ENCODE measurements at places on chromosomes 12 and 14.
A peak's percentile ranks its signal among the peaks of the same experiment; 100 is the strongest.

GRCh38 chr12:101592921-101593320, 1.9 kb upstream of the MYBPC1 start:
- no peak for DNase-seq

DNA sequence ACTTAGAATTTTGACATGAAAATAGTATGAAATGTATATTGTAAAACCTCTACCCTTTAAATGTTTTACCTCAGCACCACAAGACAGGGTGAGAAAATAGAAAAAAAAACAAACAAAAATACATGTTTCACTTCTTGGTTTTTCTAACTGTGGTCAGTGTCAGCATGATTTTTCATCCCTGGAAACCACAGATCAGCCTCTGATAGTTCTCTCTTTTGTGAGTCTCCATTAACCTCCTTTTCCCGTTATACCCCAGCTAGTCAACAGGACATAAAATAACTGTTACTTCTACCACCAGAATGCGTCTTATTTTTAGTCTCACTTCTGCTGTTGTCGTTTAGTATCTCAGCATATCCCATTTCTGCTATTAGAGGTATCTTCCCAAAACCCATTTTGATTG, 48.3 kb upstream of the KCNMB4 start:
- no peak for DNase-seq

- DNase-seq, result no peak
Observed at GRCh38 chr14:66476964-66477363, 9.2 kb upstream of the CCDC196 start.

- DNase-seq, result no peak
Observed at GRCh38 chr14:74584951-74585350, 27.1 kb downstream of the LTBP2 start.

DNA sequence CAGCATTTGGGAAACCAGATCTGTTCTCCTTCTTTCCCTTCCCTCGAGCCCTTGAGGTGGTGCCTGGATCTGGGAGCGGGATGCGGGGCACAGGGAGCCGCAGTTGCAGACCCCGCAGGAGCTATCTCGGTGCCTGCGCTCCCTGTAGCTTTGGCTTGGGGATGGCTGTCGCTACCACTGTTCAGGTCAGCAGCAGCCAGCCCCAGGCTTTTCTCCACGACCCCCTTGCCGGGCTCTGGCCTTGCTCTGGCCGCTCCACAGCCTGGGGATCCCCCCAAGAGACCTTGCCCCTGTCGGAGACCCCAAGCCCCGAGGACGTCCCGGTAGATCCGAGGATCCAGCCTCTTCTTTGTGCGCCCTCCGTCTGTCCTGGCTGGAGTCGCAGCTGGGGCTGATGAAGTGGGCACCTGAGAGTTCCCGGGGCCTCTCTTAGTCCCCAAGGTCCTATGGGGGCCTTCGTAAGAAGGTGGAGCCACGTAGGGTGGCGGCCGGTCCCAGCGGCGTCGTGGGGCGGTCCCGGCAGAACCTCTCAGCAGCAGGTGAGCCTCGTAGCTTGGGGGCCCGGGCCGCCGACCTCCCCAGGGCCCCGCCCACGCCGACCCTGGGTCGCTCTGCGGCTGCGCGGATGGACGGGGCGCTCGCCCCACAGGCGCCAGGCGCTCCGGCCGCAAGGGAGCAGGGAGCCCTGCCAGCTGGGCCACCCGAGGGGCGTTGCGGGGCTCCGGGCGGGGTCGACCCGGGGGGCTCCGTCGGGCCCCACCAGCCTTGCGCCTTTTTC, 1.3 kb downstream of the DDN start:
- no peak for DNase-seq

DNA sequence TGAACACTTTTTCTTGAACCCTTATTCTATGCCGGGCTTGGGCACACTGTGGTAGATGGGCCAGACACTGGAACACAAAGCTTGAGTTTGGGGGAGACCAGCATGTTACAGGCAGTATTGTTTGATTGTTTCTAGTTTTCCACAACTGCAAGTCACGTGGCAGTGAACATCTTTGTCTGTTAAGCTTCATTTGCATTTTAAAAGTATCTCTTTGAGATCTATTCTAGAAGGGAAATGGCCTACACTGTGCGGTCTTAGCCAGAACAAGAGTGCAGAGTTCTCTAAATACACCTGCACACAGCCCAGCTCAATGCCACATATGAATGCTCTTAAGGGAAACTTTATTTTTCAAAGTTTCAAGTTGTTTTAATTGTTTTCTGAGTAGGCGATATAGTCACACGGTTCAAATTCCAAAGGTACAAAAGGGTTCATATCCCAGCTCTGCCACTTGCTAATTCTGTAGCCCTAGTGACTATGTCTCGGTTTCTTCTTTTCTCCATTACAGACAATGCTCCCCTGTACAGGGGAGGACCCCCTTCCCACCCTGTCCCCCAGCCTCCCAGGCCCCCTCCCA, 24.9 kb downstream of the RIN3 start:
- DNase-seq, result no peak

GRCh38 chr14:56162476-56162875, 44.3 kb downstream of the PELI2 start:
- no peak for DNase-seq

DNA sequence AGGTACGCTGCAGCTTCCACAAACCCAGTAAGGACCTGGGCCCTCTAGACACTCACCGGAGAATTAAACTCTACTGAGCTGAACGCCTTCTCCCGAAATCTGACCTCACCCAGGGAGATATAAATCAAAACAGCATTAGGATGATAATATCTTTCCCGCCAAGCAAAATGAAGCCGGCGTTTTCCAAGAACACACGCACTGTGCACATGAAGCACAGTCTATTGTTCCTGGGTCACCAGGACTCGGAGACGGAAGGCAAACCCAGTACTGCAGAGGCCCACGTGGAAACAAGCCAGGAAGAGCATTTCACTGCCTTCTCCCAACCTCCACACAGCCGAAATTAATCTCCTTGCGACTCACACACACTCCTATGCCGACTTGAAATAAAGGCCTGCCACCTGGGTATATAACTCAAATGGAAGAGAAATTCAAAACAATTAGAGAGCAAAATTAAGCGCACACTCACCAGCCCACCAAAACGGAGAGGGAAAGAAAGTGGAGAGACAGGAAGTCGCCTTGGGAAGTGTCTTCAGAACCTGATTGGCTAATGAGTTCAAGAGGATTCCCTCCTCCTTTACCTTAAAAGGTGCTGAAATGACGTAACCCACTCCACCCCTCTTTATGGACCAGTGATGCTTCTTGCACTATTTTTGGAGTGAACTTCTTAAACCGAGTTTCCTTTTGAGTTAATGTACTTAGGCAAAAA, at the start of gene CCNB1IP1:
CCNB1IP1 (minus strand) TSS at position 492 of the 706 bp plus-strand sequence. CDS start 16,756 bp downstream, outside the sequence.
- peak; percentile 90 for DNase-seq

DNA sequence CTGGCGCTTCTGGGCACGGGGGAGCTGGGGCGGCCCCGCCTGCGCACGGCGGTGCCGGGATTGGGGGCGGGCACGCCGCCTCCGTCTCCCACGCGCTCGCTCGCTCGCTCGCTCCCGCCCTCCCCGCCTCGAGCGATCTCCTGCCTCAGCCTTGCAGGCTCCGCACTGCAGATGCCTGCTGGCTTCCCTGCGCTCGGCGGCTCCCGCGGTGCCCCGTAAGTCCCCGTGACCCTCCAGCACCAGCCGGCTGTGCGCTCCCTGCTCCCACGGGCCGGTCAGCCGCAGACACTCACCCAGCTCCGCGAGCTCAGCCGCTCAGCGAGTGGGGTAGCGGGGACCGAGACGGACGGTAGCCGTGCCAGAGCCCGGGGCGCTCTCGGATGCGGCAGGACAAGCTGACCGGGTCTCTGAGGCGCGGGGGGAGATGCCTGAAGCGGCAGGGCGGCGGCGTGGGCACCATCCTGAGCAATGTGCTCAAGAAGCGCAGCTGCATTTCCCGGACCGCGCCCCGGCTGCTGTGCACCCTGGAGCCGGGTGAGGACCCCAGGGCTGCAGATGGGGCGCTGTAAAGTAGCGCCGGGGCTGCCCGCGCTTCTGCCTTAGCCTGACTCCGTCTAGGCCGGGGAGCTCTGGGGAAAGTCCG, at the start of gene TBC1D30:
TBC1D30 (plus strand) TSS at position 148 of the 643 bp plus-strand sequence; CDS start at position 381, 233 bp downstream.
- DNase-seq, result peak; percentile 4

- DNase-seq, result no peak
Observed at GRCh38 chr14:45990252-45990651, 661.3 kb downstream of the RPL10L start.

- no peak for DNase-seq
Observed at GRCh38 chr14:67191768-67192290, 2.6 kb downstream of the GARIN2 start.

GRCh38 chr12:45878630-45879255, 111.6 kb downstream of the SCAF11 start:
- DNase-seq, result no peak

GRCh38 chr14:76676539-76676938, 84.7 kb upstream of the VASH1 start:
- no peak for DNase-seq

GRCh38 chr14:103126088-103126872, 3.0 kb downstream of the TNFAIP2 start:
- DNase-seq, result no peak

GRCh38 chr14:29521526-29522137, 406.0 kb downstream of the PRKD1 start:
- DNase-seq, result no peak

GRCh38 chr14:37591311-37591940, 3.6 kb downstream of the FOXA1 start:
- DNase-seq, result no peak

- no peak for DNase-seq
Observed at GRCh38 chr14:29868000-29868399, 59.6 kb downstream of the PRKD1 start.

DNA sequence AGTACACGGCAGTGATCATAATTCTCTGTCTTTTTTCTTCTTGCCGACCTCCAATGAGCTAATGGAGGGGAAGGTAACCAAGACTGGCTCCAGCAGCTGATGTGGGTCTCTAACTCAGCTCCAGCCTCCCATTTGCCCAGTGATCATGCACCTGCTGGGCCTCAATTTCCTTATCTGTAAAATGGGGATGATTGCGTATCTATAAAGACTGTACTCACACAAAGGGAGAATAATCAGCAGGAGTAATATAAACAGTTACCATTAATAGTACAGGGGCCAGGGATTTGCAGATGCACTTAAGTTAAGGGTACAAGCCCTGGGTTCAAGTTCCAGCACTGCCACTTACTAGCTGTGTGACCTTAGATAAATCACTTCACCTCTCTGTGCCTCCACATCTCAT, 204.9 kb upstream of the LHX5 start:
- DNase-seq, result no peak

GRCh38 chr12:3820122-3820521, 53.1 kb downstream of the PARP11 start:
- DNase-seq, result no peak

- DNase-seq, result peak; percentile 52
Observed at GRCh38 chr12:102702447-102703114, 214.5 kb downstream of the PAH start.

GRCh38 chr14:100675699-100676684, 50.7 kb upstream of the DLK1 start:
- DNase-seq, result no peak

- peak; percentile 61 for DNase-seq
Observed at GRCh38 chr12:119147847-119148448, 30.8 kb upstream of the HSPB8 start.

DNA sequence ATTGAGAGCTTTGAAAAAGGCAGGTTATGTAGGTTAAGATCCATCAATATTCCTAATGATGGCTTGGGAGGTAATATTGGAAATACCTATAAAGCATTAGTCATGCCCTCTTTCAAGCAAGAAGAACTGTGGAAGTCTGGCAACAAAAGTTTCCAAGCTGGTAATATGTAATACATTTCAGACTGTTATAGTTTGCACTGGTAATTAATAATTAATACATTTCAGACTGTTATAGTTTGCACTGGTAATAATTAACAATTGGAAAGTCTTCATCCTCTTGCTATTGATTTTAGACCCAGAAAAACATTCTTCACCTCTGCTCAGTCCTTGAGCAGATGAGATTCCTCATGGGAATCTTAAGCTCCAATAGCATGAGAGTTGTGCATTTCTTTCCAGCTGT, 29.0 kb upstream of the WDR89 start:
- no peak for DNase-seq

- DNase-seq, result no peak
Observed at GRCh38 chr12:89859508-89860220, 151.0 kb upstream of the ATP2B1 start.

DNA sequence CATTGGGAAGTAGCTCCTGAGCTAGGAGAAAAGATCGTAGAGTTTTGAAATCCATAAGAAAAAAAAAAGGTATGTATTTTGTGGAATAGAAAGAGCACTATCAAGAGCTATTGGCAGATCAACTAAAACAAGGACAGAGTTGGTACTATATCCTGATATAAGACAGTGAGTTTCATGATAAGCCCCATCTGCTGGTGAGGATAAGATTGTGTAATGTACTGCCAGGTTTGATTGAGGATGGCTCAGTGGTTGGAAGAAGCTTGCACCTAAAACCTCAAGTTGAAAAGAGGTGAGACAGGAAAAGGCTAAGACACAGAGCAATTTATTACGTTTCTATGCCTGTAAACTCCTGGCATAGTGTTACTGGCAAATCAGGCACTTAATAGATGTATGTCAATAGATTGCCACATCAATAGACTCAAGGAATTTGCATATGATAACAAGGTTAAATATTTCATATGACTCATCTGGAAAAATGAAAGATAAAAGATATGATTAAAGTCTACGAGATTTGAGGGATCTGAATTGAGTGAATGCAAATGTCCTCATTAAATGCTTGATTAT, 525.6 kb downstream of the FLRT2 start:
- DNase-seq, result no peak

DNA sequence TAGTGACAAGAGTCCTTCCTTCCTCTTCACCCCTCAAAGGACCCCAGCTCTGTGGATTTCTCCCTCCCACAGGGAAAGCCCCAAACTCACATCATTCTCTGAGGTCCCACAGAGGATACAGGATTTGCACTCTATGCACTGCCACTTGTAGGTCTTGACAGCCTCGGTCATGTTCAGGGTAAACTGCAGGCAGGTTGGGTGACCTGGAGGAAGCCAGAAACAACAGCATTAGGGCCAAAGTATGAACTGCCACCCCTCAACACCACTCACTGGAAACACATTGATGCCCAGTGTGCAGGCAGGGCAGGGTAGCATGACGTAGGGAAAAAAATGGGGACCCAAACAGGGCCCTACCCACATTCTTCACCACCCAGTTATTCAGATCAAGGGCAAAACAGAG, 264.4 kb downstream of the DPF3 start:
- no peak for DNase-seq

- DNase-seq, result no peak
Observed at GRCh38 chr12:67925077-67925476, 64.2 kb upstream of the IFNG-AS1 start.

DNA sequence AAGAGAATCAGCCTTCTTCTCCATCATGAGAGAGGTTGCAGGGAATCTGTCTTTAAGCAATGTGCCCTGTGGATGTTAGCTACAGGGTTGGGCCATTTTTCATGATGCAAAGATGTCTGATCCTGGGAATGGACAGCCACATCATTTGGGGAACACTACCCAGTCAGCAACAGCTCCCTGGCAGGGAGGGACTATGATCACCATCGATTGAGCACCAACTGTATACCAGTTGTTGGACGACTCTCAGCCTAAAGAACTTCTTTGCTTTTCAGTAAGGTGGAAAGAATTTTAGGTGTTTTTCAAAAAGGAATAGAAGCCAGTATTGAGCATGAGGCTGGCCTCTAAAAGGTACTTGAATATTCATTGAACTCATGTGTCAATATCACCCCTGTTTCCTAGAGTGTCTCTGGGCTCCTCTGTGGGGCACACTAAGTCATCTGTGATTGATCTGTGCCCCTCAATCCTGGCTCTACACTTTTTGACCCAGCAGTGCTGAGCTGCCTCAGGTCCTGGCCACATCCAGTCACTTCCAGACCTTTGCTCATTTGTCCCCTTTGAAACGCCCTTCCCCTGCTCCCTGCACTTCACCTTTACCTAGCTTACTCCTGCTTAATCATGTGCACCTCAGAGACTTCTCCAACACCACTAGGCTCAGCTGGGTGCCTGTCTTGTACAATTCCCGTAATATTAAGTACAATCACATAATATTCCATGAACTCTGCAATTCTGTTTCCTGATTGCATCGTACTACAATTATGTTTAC, 2.2 kb upstream of the CLMN start:
- no peak for DNase-seq
